ENCODE measurements at places on chromosomes 13 and 19.

GRCh38 chr19:16423891-16424290 is 47.9 kb downstream of the EPS15L1 start:
- H3K4me1 ChIP-seq: peaks cover 4% of the 10 kb centered on the region
- no peak for DNase-seq
- no peaks in the 10 kb centered on the region for H3K27me3 ChIP-seq
- peaks cover 57% of the 10 kb centered on the region for H3K36me3 ChIP-seq

DNA sequence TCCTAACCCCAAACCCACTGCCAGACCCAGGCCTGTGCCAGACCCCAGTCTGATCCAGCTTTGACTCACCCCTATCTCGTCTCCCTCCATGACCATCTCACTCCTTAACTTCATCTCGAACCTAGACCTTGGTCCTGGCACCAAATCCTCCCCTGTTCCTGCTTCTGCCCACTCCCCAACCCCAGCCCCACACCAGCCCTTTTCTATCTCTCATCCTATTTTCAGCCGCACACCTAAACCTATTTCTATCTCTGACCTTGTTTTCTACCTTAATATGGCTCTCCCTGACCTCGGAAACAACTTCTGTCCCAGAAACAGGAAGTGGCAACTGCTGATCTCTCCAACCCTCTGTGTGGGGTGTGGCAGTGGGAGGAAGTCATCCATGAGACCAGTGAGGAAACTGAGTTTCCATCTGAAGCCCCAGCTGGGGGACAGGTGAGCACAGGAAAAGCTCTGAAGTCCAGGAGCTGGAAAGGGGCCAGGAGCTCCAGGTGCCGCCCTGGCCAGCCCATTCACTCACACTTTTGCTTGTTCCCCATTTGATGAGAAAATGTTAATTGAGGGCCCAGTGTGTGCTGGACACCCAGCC is 13.7 kb downstream of the PTH2 start:
- peak overlapping the region; percentile 25 for H3K4me3 ChIP-seq
- no peaks in the 10 kb centered on the region for H3K27me3 ChIP-seq
- peaks cover 3% of the 10 kb centered on the region for H3K4me1 ChIP-seq

DNA sequence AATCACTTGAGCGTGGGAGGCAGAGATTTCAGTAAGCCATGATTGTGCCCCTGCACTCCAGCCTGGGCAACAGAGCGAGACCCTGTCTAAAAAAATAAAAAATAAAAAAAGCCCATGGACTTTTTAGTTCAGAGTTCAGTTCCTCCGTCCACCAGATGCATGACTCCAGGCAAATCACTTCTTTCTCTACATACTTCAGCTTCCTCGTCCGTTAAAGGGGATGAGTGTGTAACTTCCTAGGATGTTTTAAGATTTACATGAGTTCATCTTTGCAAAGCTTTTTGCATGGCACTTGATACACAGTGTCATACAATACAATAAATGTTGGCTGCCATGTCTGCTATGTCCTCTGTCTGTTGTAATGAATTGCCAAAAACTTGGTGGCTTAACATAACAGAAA is 10.0 kb upstream of the FFAR2 start:
- H3K27me3 ChIP-seq: no peaks in the 10 kb centered on the region
- DNase-seq: no peak
- no peaks in the 10 kb centered on the region for H3K4me1 ChIP-seq
- no peak overlapping the region for H3K27ac ChIP-seq

DNA sequence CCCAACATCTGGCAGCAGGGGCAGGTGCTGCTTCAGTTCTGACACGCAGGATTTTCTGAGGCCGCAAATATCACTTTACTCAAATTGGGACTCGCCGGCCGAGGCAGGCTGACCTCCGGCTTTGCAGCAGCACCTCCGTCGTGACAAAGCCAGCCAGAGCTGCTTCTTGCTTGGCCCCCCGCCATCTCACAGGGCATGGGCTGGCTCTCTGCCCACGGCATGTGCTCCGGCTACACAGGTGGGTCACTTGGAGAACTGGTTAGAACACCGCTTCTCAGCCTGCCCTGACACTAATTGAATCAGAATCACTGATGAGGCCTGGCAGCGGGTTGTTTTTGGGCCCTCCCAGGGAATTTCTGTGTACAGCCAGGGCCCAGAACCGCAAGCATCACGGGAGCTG is 112.3 kb downstream of the SLC7A1 start:
- no peaks in the 10 kb centered on the region for H3K27me3 ChIP-seq
- H3K4me3 ChIP-seq: no peak overlapping the region
- H3K36me3 ChIP-seq: no peaks in the 10 kb centered on the region
- DNase-seq: no peak
- no peak overlapping the region for H3K27ac ChIP-seq

DNA sequence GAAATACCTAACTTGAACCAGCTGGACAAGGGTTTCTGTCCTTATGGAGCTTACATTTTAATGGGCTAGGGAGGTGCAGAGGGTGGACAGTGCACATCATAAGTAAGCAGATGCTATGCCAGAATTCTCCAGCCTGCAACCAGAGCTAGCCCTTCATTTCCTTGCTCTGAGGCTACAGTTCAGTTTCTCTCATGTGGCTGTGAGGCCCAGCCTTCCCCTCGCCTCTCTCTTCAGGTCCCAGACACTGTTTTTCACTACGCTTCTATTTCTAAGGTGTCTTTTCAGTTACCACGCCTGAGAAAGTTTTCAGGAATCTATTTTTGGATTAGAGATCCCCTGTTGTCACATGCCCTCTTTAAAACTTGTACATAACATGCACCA is 141.9 kb downstream of the PCCA start:
- no peak for DNase-seq
- H3K4me1 ChIP-seq: peaks cover 5% of the 10 kb centered on the region
- H3K27ac ChIP-seq: no peak overlapping the region
- H3K27me3 ChIP-seq: no peaks in the 10 kb centered on the region
- no peaks in the 10 kb centered on the region for H3K36me3 ChIP-seq

- peaks cover 10% of the 10 kb centered on the region for H3K36me3 ChIP-seq
- H3K27me3 ChIP-seq: no peaks in the 10 kb centered on the region
- H3K4me1 ChIP-seq: no peaks in the 10 kb centered on the region
- H3K27ac ChIP-seq: no peak overlapping the region
- no peak for DNase-seq
These were observed 90.8 kb downstream of the UQCRFS1 start for GRCh38 chr19:29122185-29122584.

- H3K27ac ChIP-seq: no peak overlapping the region
- H3K4me3 ChIP-seq: no peak overlapping the region
- no peaks in the 10 kb centered on the region for H3K4me1 ChIP-seq
- no peak for DNase-seq
- peaks cover 20% of the 10 kb centered on the region for H3K36me3 ChIP-seq
- no peaks in the 10 kb centered on the region for H3K27me3 ChIP-seq
These were observed 25.3 kb upstream of the MEDAG start for GRCh38 chr13:30880856-30881155.

DNA sequence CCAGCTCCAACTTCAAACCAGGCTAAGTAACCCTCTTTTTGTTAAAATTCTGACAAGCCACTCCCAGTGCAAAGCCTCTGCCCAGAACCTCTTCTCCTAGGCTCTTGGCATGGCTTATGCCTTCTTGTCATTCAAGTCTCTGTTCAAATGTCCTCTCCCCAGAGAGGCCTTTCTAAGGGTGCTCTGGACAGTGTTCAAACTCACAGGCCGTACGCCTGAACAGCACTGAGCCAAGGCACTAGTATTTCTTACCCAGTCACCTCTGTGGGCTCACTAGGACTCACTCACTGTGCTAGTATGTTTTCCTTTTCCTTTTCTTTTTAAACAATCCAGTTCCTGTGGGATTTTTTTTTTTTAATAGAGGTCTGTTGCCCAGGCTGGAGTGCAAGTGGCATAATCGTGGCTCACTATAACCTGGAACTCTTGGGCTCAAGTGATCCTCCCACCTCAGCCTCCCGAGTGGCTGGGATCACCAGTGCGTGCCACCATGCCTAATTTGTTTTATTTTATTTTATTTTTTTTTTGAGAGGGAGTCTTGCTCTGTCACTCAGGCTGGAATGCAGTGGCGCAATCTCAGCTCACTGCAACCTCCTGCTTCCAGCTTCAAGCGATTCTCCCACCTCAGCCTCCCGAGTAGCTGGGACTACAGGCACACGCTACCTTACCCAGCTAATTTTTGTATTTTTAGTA is 2.3 kb upstream of the ASF1B start:
- no peak overlapping the region for H3K27ac ChIP-seq
- H3K4me1 ChIP-seq: peaks cover 4% of the 10 kb centered on the region
- H3K27me3 ChIP-seq: no peaks in the 10 kb centered on the region
- peak overlapping the region; percentile 52 for H3K4me3 ChIP-seq

GRCh38 chr19:8666814-8667405 is 31.7 kb downstream of the ACTL9 start:
- no peaks in the 10 kb centered on the region for H3K27me3 ChIP-seq
- H3K36me3 ChIP-seq: no peaks in the 10 kb centered on the region
- H3K27ac ChIP-seq: no peak overlapping the region
- no peaks in the 10 kb centered on the region for H3K4me1 ChIP-seq
- no peak overlapping the region for H3K4me3 ChIP-seq
- no peak for DNase-seq

DNA sequence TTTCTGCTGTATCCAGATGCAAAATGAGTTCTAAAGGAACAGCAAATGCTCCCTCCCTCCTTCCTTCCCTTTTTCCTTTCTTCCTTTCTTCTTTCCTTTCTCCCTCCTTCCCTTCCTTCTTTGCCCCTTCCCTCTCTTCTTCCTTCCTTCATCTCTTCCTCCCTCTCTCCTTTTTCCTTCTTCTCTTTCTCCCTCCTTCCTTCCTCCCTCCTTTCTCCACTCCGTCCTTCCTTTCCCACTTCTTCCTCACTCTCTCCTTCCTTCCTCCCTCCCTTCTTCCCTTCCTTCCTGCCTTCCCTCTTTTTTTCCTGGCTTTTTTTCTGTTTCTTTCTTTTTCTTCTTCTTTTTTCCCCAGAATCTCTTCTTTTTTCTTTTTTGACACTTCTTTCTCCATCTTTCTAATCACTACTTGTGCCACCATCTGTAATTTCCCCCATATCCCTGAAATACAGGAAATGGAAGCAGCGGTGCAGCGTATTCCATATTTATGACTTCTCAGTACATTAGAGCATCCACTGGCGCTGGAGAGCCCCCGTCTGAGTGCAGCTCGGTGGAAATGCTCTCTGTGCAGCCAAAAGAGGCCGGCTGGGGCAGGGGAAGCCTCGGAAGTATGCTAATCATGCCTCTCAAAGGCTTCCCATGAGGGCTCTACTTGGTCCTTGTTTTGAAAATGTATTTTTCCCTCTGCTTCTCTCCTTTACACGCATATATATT is 275.6 kb downstream of the TSHZ3 start:
- no peaks in the 10 kb centered on the region for H3K27me3 ChIP-seq
- no peak for DNase-seq
- peak overlapping the region; percentile 33 for H3K4me3 ChIP-seq
- peaks cover 7% of the 10 kb centered on the region for H3K4me1 ChIP-seq
- no peaks in the 10 kb centered on the region for H3K36me3 ChIP-seq

- no peak overlapping the region for H3K27ac ChIP-seq
- H3K4me3 ChIP-seq: no peak overlapping the region
- peak; percentile 71 for DNase-seq
- peaks cover 11% of the 10 kb centered on the region for H3K36me3 ChIP-seq
- no peaks in the 10 kb centered on the region for H3K27me3 ChIP-seq
- H3K4me1 ChIP-seq: no peaks in the 10 kb centered on the region
These were observed 3.6 kb upstream of the CD37 start for GRCh38 chr19:49331616-49332055.

DNA sequence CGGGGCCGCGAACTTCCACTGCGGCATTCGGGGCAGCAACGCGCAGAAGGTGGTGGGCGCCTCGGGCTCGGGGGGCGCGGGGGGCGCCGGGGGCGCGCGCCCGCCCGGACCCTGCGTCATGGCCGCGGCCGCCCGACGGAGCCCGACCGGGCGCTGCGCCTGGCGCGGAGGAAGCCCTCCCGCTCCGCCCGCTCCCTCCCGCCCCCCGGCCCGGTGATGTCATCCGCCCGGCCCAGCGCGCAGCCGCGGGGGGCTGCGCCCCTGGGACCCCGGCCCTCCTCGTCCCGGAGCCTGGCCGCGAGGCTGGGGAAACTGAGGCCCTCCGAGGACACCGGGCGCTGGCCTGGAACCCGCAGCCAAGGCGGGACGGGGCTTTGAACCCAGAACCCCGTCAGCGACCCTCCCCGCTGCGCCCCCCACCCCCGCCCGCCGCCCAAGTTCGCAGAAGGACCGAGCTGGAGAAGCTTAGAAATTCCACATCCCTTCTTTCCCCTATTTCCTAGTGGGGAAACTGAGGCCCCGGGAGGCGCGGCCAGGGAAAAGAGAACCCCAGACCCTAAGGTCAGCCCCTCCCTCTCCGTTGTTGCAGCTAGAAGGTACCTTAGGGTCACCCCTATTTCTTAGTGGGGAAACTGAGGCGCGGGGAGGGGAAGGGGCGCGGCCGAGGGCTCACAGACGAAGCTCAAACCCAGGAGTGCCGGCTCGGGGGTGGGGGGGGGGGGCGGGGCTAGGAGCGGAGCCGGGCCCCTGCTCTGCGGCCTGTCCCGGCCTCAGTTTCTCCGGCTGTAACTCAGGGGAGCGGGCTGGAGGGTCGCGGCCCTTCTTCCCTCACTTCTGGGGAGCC is at the start of gene SHC2:
Gene SHC2 (minus strand): TSS at position 157 of the 844 bp plus-strand sequence. CDS start 37 bp downstream, at position 120.
- H3K27me3 ChIP-seq: no peaks in the 10 kb centered on the region
- no peaks in the 10 kb centered on the region for H3K4me1 ChIP-seq
- no peak within 1 kb of the TSS for H3K27ac ChIP-seq
- no peaks in the 10 kb centered on the region for H3K36me3 ChIP-seq
- no peak for DNase-seq

GRCh38 chr13:49559006-49559405 is 26.4 kb downstream of the RCBTB1 start:
- H3K27ac ChIP-seq: no peak overlapping the region
- no peaks in the 10 kb centered on the region for H3K4me1 ChIP-seq
- H3K4me3 ChIP-seq: no peak overlapping the region
- H3K27me3 ChIP-seq: no peaks in the 10 kb centered on the region
- no peak for DNase-seq

GRCh38 chr13:67119481-67119894 is 110.6 kb downstream of the PCDH9 start:
- H3K4me3 ChIP-seq: no peak overlapping the region
- H3K27ac ChIP-seq: no peak overlapping the region
- DNase-seq: no peak
- no peaks in the 10 kb centered on the region for H3K27me3 ChIP-seq
- no peaks in the 10 kb centered on the region for H3K4me1 ChIP-seq

DNA sequence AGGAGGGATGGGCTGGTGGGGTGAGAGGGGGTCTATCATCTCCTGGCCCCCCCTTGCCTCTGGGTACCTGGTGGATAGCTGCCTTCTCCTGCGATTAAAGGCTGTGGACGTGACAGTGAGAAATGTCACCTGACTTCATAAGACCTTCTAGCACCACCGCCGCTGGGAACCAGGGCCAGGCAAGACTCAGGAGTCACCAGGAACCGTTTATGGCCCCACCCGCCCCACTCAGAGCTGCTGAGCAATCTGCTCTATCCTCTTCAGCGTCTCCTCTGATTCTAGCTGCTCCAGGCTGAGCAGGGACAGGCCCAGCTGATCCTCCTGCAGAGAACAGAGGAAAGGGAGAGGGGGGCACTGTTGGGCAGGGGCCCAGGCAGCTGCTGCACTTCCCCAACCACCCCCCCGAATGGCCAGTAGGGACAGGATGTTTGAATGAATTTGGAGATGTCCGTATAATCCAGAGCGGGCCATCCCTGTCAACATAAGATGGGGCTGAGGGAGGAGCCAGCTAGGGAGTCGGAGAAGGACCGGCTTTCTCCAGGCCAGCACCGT is 10.9 kb downstream of the KLC3 start:
- H3K4me1 ChIP-seq: no peaks in the 10 kb centered on the region
- no peaks in the 10 kb centered on the region for H3K27me3 ChIP-seq
- no peak overlapping the region for H3K4me3 ChIP-seq
- H3K36me3 ChIP-seq: peaks cover 74% of the 10 kb centered on the region

- no peaks in the 10 kb centered on the region for H3K4me1 ChIP-seq
- no peak for DNase-seq
- no peak overlapping the region for H3K4me3 ChIP-seq
- peaks cover 62% of the 10 kb centered on the region for H3K36me3 ChIP-seq
These were observed 2.2 kb downstream of the ZNF100 start for GRCh38 chr19:21765151-21765550.

Data from H9 (cell line).